ENCODE measurements at places on chromosomes 4 and X.

GRCh38 chrX:118595501-118596042 is 100.0 kb downstream of the DOCK11 start:
- DNase-seq, result no peak

DNA sequence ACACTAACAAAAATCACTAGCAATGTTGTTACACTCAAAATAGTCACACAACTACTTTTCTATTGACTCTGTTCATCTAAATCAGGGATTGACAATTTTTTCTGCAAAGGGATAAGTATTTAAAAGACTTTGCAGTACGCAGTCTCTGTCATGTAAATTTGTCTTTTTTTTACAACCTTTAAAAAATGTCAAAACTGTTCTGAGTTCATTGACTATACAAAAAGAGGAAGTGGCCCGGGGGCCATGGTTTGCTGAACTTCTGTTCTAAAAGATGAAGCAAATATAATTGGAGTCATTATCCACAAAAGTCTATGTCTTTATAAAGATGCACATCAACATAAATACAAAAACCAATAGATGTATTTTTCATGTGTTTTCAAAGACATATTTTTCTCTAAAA is 1310.3 kb downstream of the RPA4 start:
- DNase-seq, result no peak

DNA sequence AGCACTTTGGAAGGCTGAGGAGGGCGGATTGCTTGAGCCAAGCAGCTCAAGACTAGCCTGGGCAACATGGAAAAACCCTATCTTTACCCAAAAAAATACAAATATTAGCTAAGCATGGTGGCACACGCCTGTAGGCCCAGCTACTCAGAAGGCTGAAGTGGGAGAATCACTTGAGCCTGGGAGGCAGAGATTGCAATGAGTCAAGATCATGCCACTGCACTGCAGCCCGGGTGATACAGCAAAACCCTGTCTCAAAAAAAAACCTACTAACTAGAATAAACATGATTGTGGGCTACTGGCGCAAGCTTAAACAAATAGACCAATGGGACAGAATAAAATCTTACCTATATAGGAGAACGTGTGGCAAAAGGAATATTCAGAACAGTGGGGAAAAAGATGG is 7.3 kb downstream of the CDKL2 start:
- DNase-seq, result no peak

GRCh38 chrX:81195712-81196111 is 6.0 kb downstream of the HMGN5 start:
- DNase-seq, result peak; percentile 1
